ENCODE measurements at places on chromosomes 3 and 15.

DNA sequence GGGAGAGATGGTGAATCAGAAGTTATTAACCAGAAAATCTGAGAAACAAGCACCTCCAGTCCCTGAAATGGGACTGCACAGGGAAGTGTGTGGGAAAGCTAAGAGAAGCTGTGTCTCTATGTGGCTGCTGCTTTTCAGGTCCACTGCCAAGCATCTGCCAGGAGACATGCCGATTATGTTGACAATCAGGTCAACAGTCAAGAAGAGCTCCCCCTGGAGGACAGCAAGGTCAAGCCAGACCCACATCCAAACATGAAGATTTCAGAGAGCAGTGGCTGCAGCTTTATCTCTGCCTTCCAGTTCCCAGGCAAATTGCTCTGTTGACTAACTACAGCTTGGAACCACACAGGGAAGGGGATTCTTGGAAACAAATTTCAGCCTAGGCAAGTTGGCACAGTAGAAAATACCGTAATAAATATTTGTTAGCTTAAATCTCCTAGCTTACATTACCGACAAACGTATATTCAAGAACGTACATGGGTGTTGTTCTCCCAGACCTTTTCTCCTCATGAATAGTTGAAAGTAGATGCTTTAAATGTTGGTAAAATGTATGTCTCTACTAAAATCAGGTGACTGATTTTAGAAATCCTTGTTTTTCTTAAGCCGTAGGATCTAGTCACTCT, 394.5 kb upstream of the RARB start:
- peak; percentile 36 for DNase-seq

- DNase-seq, result no peak
These were observed 68.6 kb upstream of the EIF1B start for GRCh38 chr3:40240921-40241320.

- DNase-seq, result no peak
These were observed 451.3 kb downstream of the EPHA3 start for GRCh38 chr3:89558711-89559110.

DNA sequence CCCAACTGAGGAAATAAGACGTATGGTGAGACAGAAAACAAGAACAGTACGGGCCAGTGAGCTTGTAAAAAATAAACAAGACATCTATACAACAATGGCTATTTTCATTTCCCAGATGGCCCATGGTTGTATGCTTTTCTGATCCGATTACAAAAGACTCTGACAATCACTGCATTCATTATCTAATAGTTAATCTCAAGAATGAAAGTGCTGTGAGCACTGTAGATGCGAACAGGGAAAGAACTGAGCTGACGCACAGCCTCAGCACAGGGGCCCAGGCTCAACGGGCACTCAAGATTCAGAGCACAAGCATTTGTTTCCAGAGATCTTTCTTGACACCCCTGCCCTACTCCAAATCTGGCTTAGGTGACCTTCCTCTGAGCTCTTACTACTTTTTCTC, 6.9 kb downstream of the MTMR10 start:
- no peak for DNase-seq

DNA sequence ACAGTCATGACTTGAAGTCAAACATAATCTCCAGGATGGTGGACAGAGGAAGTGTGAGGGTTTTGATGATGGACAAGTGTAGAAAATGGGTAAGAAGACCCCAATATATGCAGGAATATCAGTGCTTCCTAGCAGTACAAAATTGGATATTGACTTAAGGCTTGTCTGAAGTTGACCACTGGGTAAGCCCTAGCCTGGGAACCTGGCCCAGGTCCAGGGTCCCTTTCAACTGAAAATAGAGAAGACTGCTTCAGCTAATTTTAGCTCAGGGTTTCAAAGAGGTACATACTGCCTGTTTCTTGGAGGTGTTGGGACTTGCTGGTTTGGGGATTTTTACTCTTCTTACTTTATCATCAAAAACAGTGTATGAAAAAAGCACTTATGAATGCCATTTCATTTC, 4.7 kb downstream of the NR1D2 start:
- DNase-seq, result peak; percentile 66

DNA sequence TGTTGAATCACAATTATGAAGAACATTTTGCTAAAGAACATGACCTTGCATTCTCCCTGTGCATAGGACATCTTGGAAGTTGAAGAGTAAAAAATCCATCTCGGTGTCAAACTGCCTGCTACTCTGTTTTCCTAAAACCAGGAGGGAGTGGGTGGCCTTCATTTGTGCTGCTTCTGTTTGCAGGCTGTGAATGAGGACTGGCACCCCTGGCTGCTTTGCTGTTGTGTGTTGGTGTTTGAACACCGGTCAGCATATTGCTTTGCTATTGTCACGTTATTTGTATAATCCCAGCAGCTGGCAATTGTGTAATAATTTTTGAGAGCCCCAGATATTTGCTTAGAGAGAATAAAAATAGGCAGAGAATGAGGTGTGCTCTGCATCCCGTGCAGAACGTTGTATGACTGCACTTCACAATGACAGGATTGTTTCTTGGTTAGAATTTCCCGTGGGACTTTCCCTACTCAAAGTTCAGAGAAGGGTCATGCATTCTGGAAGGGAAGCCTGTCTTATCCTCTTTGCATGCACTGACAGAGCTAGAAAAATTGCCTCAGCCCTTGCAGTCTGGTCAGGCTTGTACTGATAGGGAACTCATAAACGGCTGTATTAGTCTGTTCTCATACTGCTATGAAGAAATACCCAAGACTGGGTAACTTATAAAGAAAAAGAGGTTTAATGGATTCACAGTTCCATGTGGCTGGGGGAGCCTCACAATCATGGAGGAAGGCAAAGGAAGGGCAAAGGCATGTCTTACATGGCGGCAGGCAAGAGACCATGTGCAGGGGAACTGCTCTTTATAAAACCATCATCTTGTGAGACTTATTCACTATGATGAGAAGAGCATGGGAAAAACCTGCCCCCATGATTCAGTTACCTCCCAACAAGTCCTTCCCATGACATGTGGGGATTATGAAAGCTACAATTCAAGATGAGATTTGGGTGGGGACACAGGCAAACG, 16.3 kb downstream of the SV2B start:
- DNase-seq, result no peak

- DNase-seq, result no peak
These were observed 5.3 kb downstream of the SNX22 start for GRCh38 chr15:64156652-64157331.

DNA sequence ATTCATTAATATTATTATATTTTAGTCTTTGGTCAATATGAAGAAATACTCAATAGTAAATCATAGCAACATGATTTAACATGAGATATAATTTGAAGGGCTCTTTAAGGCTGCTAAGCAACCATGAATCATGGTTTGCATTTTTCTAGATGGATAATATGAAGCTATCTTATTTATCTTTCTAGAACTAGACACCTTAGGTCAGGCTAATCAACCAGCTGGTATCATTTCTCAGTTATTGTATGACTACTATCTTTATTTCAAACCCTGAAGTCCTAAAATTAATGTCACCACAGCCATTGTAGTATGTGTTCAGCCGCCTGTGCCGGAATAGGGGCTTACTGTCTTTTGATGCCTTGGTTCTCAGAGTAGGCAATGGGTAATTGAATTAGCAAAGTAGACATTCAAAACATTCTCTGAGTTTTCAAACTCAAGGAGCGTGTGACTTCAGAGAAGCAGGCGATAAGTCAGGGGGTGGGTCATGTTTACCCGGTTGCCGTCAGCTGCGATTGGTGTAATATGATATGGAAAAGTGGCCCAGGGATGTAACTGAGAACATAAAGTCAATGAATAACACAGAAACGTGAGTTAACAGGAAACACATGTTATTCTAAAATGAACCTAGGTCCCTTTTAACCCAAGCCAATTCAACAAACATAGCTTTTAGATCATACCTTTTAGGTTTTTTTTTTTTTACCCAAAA, 93.4 kb upstream of the CTDSPL start:
- DNase-seq, result no peak

DNA sequence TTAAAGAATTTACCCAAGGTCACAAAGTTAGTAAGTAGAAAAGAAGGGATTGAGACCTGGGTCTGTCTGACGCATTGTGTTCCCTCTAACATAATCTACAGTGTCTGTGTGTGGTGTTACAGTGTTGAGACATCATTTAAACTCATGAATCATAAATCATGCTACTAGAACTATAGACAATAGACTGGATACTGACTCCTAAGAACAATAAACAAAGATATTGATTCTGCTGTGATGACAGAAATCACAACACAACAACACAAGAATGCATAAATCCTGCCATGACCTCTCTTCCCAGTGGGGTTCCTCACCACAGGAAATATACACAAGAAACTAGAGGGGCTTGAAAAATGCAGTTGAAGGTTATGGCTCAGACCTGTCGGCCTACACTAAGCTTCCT, 44.3 kb downstream of the TRIM69 start:
- DNase-seq, result no peak

Data from left ventricle myocardium inferior (tissue), 1 donor.